ENCODE measurements at places on chromosomes 7 and 10. TPM values are rescaled to one million over a fixed set of nuclear protein-coding genes. Genes with fewer than 3 reads are reported as not detected.
A peak's percentile ranks its signal among the peaks of the same experiment; 100 is the strongest.

Gene MCU
- polyA plus RNA-seq: 9.0 TPM

GRCh38 chr7:70795948-70796347, 336.0 kb upstream of the GALNT17 start:
- H3K4me1 ChIP-seq: no peaks in the 10 kb centered on the region
- no peak overlapping the region for H3K4me3 ChIP-seq
- peaks cover 20% of the 10 kb centered on the region for H3K36me3 ChIP-seq

GRCh38 chr10:97648562-97649404, 8.3 kb downstream of the PI4K2A start:
- DNase-seq: peak; percentile 26
- no peak overlapping the region for H3K4me3 ChIP-seq
- peaks cover 10% of the 10 kb centered on the region for H3K4me1 ChIP-seq
- H3K27me3 ChIP-seq: no peaks in the 10 kb centered on the region
- H3K27ac ChIP-seq: peak overlapping the region; percentile 89

Gene ZNRF2
- 3.7 TPM for polyA plus RNA-seq

Measured in heart right ventricle (tissue), 16 donors.